ENCODE measurements at places on chromosomes 13 and 19.

GRCh38 chr19:19911150-19911549, 10.4 kb downstream of the ZNF93 start:
- DNase-seq = no peak

DNA sequence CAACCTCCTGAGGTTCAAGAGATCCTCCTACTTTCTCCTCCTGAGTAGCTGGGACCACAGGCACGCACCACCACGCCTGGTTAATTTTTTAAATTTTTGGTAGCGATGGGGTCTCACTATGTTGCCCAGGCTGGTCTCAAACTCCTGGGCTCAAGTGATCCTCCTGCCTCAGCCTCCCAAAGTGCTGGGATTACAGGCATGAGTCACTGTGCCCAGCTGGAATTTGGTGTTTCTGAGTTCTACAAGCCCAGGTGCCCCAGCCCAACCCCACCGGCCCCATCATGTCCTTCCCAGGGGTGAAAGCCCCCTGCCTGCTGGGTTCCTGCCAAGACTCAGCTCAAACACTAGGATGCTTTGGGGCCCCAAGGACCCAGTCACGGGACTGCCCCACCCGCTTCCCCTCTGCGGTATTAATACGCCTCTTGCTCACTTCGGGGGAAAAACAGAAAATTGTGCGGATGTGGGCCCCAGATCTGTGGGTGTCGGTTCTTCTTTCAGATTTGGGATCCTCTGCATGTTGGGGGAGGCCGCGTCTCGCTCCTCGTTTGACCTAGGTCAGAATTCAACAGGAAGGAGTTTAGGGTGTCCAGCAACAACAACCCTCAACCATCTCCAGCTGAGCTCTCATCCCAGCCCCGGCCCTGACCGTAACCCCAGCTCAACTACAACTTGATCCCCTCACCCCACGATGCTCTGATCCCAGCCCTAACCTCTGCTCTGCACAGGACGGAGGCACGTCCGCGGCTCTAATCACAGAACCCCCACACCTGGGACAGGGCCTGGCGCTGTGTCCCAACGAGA, 3.7 kb upstream of the FCER2 start:
- DNase-seq = peak; percentile 11

GRCh38 chr19:33437393-33437820, 63.9 kb downstream of the CEBPG start:
- no peak for DNase-seq

GRCh38 chr19:10780368-10780767, 55.6 kb downstream of the TMED1 start:
- DNase-seq = no peak

All from C1 segment of cervical spinal cord (tissue), 14 donors.